ENCODE measurements at places on chromosomes 2 and 18.

GRCh38 chr2:119943058-119943457 is 69.8 kb upstream of the EPB41L5 start:
- DNase-seq: no peak

DNA sequence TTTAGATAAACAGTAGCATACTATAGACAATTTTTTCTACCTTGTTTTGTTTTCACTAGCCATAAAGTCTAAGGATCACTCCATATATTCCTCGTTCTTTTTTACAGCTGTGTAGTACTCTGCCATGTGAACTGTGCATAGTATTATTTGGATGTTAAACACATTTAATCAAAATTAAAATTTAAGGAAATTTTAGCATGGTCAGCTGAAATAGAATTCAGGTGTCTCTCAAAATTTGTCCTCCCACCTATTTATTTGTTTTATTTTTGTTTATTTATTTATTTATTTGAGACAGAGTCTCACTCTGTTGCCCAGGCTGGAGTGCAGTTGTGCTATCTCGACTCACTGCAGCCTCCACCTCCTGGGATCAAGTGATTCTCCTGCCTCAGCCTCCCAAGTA is 46.4 kb upstream of the AAK1 start:
- no peak for DNase-seq

- no peak for DNase-seq
Measured at GRCh38 chr18:55779691-55780585, 191.9 kb upstream of the TCF4 start.

- no peak for DNase-seq
Measured at GRCh38 chr18:67417864-67418523, 98.5 kb downstream of the DSEL start.

DNA sequence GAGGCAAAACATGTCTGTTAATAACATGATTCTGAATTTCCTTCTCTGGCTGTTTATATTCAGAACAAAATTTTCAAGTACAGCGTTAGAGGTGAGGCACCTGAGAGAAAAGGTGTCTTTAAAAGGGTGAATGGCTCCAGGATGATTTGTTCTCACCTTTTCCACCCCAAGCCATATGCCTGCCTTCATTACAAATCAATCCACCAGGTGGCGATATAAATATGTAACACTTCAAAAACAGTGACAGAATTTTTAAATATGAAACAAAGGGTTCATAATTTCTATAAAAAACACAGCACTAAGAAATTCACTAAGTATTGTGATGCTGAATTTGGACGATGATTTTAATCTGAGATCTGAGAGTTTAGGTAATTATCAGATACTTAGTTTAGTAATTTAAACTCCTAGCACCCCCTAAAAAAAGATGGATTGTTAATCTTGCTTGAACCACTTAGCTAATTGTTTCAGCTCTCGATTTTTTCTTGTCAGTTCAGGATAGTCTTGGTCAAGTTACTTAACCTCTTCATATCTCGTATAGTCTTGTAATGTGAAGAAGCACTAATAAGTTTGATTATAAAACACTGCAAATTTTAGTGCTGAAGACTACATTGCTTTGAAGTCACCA is 528.8 kb downstream of the CPS1 start:
- DNase-seq: no peak

- no peak for DNase-seq
Measured at GRCh38 chr2:185522472-185522871, 216.1 kb upstream of the FSIP2 start.

- DNase-seq: no peak
Measured at GRCh38 chr2:88764141-88764849, 72.8 kb downstream of the RPIA start.

- DNase-seq: no peak
Measured at GRCh38 chr18:79524181-79525078, 128.7 kb downstream of the NFATC1 start.

DNA sequence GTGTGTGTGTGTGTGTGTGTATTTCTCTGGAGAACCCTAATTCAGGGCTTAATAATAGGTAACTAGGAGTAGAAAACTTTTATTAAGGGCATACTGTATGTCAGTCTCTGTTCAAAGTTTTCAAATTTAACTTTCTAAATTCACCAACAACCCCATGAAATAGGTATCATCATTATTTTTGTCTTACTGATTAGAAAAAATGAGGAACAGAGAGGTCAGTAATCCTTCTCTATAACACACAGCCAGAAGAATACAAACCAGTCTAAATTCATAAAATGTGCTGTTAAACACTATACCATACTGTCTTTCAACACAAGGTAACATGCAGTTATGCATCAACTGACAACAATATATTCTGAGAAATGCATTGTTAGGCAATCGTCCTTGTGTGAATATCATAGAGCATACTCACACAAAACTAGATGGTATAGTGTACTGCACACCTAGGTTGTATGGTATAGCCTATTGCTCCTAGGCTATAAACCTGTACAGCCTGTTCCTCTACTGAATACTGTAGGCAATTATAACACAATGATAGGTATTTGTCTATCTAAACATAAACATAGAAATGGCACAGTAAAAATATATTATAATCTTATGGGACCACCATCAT is 143.1 kb downstream of the PTH2R start:
- no peak for DNase-seq

- no peak for DNase-seq
Measured at GRCh38 chr2:33444967-33445366, 31.5 kb upstream of the RASGRP3 start.

DNA sequence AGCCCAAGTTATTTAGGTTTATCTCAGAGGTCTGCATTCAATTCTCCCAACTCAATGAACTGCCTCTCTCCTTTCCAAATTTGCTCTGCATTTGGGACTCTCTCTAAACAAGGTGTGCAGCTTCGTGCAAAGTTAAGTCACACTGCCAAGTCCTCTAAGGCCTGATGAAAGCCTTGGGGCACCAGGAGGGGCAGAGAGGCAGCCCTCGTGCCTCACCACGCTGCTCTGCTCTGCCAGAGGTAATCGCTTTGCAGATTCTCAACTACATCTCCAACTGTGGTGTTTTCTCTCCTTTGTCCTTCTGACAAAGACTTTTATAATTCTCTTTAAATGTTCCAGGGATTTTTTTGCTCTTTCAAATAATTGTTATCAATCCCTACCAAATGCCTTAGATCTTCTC is 283.0 kb downstream of the MEIS1 start:
- no peak for DNase-seq

GRCh38 chr2:135318808-135319207 is 212.2 kb downstream of the ZRANB3 start:
- no peak for DNase-seq

GRCh38 chr2:139142252-139142880 is 362.2 kb upstream of the NXPH2 start:
- no peak for DNase-seq

Measured in NCI-H187 (cell line).